Esophagus squamous epithelium (tissue), 5 donors: ENCODE measurements at places on chromosomes 4 and X.

- DNase-seq, result no peak
Observed at GRCh38 chr4:108512615-108513505, 107.5 kb upstream of the RPL34 start.

- DNase-seq, result no peak
Observed at GRCh38 chr4:20255823-20256222, 4.1 kb downstream of the SLIT2 start.

GRCh38 chr4:151702256-151702655 lies 58.6 kb downstream of the GATB start:
- no peak for DNase-seq

GRCh38 chrX:153638436-153639176 lies 8.4 kb upstream of the DUSP9 start:
- no peak for DNase-seq

- no peak for DNase-seq
Observed at GRCh38 chr4:94686086-94686485, 71.7 kb upstream of the BMPR1B start.

DNA sequence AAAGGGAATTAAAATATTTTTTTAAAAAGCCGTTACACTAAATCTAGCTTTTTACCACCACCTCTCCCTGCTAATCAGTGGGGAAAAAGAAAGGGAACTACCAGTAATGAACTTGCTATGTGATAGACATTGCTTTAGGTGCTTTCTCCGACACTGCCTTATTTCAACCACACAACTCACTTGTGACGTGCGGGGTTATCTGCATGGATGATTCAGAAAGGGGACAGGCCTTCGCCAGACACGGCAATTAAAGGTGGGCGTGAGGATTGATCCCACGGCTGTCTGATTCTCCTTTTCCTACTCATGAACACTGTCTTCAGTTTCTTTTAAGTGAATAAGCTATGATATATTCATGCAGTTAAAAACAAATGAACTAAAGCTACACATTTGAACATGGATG lies 882 bp upstream of the CXCR3 start:
- DNase-seq, result no peak

DNA sequence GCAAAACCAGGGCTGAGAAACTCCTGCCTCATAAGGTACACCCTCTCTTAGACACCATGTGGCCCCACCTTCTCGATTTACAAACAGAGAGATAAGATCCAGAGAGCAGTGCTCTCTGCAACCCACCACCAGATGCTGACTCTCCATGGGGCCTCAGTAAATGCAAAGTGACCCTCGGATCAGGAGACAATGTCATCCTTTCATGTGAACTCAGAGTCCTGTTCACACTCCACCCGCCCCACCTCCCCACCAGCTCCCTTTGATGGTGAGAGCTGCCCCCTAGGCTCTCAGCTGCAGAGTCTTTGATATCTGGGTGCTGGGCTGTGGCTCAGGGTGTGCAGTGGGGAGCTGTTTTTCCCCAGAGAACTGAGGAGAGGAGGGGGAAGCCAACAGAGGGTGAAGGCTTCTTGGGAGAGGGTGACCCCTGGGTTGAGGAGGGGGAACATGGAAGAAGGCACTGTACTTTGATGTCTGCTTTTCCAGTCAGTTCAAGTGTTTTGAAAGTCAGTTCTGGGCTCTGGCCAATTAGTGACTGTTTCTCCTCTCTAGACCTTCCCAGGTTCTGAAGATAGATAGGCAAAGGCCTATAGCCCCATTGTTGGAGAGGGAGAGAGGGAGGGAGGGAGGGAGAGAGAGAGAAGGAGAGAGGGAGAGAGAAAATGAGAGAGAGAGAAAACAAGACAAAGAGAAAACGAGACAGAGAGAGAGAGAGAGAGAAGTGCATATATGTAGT lies 88.2 kb downstream of the SCD5 start:
- no peak for DNase-seq

- no peak for DNase-seq
Observed at GRCh38 chr4:53601251-53601764, 10.0 kb upstream of the LNX1 start.

GRCh38 chrX:19272452-19272851 lies 71.3 kb upstream of the PDHA1 start:
- DNase-seq, result no peak

DNA sequence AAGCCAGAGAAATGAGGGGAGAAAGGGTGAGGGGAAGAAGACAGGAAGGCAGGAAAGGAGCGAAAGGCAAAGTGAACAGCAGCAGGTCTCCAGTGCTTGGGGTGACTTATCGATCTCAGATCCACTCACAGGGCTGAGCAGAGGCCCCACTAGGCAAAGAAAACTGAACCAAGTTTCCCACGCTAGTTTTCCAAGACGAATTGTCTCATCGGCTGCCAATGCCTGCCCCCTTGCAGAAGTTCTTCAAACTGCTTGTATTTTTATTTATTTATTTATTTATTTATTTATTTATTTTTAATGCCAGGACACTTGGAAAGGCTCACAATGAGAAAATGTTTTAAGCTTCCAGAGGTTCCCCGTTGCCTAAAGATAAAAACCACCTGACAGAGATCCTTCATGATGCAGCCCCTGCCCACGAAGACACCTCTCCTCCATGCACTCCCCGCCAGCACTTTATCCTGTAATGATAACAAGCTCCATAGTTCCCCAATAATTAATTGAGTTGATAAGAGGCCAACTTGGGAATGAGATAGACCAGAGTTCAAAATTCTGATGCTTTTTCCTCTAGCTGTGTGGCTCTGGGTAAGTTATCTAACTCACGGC lies 43.2 kb downstream of the QDPR start:
- DNase-seq, result no peak

GRCh38 chr4:152039023-152039481 lies 278.2 kb upstream of the GATB start:
- no peak for DNase-seq

DNA sequence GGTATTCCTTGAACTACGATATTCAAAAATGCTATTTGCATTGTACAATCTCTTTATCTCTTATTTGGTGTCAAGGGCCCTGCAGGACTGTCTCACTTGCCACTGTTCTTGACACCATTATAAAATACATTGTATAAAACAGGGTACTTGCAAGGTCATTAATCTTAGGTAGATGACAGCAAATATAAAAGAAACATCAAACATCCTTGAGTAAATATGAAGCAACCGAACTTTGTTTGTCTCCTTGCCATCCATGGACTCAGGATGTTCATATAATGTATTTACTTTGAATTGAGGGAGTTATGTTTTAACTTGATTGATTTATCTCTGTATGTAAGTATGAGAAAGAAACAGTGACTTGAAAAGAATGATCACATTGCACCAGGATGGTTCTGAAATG lies 87.3 kb downstream of the UGT2B4 start:
- no peak for DNase-seq

GRCh38 chrX:17603196-17603595 lies 134.1 kb upstream of the SCML1 start:
- DNase-seq, result no peak

DNA sequence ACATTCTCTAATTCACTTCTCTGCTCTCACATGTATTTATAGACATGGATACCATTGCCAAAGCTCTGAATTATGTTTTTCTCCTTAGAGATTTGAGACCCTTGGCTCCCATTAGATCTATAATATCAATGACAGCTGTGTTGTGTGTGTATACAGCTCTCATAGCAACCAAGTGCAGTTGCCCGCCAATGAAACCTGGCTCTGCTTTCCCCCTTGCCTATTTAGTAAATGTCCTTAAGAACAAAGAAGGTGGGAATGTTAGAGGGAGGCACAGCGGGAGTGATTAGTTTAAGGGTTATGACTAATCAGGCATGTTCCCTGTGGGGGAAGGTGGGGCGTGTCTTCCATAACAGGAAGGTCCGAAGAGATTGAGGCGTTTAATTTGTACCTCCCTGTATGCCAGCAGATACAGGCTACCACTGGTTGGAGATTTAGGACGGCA lies 100.5 kb upstream of the TBC1D9 start:
- no peak for DNase-seq

DNA sequence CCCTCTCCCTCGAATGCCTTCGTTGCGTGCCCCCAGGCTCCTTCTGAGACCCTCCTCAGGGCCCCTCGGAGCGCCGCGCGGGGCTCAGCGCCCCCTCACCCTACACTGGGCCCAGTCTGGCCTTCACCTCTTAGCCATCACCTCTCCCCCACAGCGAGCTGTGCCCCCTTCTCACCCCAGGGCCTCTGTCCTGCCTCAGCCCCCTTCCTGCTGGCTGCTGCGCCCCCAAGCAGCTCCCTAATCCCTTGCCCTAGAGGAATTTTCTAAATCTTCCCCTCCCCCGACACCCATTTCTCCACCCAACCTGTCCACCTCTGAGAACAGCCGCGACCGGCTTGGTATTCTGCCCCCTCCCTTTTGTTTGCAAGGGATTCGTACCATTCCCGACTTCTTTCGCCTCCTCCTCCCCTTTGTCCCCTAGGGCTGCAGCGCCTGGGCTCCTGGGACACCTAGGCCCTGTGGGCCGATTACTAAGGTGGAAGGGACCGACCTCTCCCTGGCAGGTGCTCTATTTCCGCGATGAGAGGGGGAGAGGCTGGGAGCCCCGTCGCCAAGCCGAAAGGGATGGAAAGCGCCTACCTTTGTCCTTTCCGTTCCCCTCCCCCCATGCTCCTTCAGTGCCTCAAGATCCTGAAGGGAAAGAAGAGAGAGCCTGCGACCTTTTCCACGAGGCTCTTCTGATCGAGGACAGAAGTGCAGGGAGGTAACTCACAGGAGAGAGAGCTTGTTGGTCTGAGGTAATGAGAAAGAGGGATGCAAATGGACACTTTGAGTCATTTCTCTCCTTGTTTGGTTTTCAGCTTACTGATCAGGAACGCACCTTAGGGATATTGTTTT lies 10.9 kb downstream of the DLG3 start:
- no peak for DNase-seq

DNA sequence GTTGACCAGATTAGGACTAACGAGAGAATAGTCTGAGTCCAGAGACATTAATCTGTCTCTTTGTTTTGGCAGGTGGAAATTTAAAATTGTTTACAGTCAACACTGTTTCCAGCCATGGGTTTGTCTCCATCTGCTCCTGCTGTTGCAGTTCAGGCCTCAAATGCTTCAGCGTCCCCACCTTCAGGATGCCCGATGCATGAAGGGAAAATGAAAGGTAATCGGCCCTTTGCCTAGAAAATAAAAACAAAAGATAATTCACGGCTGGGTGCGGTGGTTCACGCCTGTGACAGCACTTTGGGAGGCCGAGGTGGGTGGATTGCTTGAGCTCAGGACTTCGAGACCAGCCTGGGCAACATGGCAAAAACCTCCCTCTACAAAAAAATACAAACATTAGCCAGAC lies 815 bp downstream of the HCCS start:
- DNase-seq, result no peak

DNA sequence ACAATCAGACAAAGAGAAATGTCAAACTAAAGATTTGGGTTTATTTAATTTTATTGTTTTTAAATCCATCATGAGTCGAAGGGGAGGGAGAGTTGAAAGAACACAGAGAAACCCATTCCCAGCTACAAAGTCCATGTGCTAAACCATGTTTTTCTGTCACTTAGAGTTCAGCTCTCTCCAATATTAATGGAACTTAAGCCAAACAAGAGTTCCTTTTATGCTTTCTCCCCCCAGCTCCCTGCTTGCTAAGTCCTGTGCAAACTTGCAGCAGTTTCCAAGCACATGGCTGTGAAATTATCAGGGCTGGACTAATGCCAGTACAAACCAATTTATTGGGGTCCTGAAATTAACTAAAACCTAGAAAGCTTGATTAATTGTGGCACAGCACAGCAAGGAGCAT lies 9.7 kb upstream of the CHRDL1 start:
- DNase-seq, result no peak

DNA sequence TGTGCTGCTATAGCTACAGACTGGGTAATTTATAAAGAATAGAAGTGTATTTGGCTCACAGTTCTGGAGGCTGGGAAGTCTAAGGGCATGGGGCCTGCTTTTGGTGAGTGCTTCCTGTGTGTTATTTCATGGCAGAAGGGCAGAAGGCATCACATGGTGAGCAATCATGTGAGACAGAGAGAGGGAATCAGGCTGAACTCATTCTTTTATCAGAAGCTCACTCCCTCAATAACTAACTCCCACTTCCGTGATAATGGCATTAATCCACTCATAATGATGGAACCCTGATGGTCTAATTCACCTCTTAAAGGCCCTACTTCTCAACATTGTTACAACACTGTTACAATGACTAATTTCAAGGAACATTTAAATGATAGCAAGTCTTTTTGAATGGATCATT lies 129.4 kb downstream of the FAT4 start:
- DNase-seq, result no peak

- DNase-seq, result no peak
Observed at GRCh38 chr4:79281566-79282359, 44.1 kb downstream of the NAA11 start.

GRCh38 chr4:79850626-79851025 lies 222.4 kb downstream of the ANTXR2 start:
- no peak for DNase-seq

DNA sequence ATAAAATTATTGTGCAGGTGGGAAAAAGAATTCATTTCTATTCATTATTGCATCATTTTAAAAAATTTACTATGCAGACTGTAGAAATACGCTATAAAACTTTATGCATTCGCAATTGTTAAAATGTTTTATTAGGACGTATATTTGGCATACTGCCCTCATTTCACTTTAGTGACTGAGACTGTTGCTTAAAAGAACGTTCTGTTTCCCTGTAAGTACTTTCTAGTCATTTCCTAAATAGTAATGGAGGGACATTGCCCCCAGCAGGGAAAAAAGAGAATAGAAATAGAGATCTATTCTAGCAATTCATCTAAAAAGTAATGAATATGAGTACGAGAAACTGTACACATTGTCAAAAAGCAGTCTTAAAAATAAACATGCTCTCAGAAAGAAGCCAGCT lies 1295.8 kb upstream of the TENM3 start:
- DNase-seq, result no peak

DNA sequence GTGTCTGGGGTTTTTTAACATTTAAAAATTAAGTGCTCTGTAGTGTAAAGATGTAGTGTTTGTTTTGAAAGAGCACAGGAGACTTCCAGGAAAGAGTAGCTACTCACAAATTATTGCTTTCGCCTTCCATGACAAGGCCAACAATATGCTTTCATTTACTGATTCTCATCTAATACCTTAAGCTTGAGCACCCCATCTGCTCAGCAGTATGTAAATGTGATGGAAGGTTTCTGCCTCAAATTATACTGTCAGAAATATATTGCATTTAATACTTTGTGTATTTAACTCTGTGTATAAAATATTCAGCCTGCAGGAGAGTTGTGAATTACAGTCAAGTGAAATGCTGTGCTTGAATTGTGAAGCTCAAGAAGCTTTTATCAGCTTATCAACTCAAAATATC lies 296.3 kb upstream of the ATOH1 start:
- DNase-seq, result no peak

DNA sequence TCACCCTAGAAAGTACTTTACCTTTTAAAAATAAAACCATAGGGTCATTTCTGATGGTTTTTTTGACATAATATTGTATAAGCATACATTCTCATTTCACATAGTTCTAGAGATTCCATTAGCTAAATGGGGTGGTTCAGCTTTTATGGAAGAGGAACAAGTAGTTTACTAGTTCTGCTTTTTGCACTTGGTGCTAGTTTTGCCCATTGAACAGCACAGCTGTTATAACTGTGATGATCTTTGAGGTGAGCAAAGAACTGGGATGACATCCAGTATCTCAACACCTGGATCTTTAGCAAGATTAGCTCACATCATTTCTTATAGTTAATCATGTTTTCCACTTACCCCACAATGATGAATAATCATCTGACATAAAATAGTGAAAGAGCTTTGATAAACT lies 40.9 kb downstream of the MOB1B start:
- no peak for DNase-seq
